ENCODE measurements at places on chromosomes 7 and 10.

DNA sequence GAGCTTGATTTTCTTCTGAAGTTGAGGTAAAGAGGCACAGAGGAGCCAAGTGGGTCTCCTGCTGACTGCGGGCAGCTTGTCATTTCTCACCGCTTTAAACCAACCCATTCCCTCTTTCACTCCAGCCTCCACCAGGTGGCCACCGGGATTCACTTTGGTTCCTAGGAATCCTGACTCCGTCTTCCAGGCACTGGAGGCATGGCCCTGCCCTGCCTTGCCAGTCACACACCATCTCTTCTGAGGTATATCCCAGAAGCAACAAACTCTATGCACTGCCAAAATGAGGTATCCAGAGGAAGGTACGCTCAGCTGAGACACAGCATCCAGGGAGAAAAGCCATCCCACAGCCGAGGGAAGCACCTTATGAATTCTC lies 280.8 kb downstream of the TNS3 start:
- no peak for DNase-seq

- DNase-seq: no peak
Measured at GRCh38 chr10:65041307-65041706, 1520.1 kb downstream of the REEP3 start.

GRCh38 chr10:61285749-61286148 lies 167.4 kb downstream of the TMEM26 start:
- DNase-seq: no peak

DNA sequence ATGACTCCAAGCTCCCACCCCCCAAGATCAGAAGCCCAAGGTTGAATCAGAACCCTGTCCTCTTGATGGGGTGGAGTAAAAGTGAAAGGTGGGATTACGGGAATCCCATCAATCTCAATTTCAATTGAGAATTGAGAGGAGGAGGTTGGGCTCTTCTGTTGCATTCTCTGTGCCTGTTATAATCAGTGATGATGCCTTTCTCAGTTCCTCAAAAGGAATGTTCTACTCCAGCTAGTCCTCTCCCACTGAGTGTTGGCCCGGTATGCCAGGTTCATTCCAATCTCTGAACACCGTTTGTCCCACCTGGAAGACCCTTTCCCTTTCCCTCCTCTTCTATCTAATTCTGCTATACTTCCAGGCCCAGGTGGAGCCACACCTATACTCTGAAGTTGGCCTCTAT lies 17.2 kb upstream of the XPNPEP1 start:
- DNase-seq: no peak

DNA sequence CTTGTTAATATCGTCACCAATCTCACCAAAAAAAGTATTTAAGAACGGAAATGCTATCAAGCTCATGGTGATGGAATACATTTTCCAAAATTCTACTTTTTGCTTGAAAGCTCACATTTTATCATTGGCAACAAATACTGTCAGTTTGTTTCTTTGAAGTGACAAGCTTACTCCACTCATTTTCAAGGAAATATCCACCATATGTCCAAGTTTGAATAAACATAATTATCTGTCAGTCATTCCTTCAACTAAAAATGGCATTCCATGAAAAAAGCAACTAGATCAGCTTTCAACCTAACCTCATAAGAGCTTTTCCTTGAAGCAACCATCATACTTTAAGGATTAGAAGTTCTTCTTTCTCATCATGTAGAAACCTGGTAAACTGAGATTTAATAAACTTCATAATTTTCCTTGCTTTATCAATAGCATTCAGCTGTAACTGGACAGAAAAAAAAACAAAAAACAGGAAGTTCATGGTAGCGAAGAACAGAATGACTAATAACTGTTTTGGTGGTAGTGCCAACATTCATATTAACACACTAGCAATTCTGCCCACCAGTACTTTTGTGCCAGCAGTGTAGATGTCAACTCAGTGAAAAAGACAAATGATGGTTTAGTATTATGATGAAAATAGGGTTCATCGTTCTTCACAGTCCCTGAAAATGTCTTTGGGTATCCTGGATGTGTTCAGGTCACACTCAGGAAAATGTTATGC lies 764.9 kb downstream of the GRM8 start:
- no peak for DNase-seq

Measured in T-helper 2 cell (primary cell).